ENCODE measurements at places on chromosomes 7 and 10.

DNA sequence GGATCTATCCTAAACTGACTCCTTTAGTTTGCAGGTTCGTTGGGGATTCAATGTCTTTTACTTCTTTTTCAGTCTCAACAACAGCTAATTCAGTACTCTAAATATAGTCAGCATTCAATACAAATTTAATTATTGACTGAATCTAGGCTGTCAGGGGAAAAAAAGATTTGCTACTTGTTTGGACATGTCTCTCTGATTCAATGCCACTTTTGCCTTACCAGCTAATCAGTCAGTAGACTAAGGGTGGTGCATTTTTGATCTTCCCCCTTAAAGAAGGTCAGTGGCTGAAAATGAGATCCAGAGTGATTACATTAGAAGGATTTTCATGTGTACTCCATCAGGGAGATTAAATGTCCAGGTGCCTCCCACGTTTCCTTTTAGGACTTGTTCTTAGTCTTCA lies 145.1 kb downstream of the C1GALT1 start:
- no peak for DNase-seq

DNA sequence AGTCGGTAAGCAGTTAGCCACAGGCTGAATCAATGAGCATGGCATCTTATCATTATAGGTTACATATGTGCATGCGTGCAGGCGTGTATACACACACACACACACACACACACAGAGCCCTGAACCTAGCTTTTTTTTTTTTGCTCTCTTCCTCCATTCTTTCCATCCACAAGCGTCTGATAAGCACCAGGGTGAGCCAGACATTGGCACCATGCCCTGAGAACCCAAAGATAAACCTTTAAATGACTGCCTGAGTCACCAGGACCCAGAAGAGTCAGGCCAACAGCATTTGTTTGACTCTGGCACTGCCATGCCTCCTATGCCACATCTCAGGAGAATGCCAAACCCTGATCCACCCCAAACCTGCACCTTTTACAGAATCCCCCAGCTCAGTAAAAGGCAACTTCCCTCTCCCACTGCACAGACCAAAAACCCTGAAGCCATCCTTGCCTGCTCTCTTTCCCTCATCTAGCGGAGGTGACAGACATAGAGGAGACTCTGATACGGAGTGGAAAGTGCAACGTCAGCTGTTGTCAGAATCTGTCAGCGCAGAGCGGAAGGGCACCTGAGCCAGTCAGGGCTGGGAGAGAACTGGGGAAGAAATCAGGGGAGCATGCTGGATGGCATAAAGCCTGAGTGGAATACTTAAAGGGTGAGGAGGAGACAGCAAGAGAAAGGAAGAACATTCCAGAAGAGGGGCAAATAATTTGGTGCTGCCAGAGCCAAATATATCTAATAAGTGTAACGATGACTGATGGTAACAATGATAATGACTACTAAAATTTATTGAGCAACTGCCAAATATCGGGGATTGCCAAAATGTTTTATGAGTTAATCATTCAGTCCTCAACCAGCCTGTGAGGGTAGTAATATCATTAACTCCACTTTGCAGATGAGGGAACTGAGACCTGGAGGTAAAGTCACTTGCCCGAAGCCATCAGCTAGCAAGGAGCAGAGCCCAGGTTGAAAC lies 3.2 kb downstream of the PARP12 start:
- DNase-seq, result no peak

DNA sequence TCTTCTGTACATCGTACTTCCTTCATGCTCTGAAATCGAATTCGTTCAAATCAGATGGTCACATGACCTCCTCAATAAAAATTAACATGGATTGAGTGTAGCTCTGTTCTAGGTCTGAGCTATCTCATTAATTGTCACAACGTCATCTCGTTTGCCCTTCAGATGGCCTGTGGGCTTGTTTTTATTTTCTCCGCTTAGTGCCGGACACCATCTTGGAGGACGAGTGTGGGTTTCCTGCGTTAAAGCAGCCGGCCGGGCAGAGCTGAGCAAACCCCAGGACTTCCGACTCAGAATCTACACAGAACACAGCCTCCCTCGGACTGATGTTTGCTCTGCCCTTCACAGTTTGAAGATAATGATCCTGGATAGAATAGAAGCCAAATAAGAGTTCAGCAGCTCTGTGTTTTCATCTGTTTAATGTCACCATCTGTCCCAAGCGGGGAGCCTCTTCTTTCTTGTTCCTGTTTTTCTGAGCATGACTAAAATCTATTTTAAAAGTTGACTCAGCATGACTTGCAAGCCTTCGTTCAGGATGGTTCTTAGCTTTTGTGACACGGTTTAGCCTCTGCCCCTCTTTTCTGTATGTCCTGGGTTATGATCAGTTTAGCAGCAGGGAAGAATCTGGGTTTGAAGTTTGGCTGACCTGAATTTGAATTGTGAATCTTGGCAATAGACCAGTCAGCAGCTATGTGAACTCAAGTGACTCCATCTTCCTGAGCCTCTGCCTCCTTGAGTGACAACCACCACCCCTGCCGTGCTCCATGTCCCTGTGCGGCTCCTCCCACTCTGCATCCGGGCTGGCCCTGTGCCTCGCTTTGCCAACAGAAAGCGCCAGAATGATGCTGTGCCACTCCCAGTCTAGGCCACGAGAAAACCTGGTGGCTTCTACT lies 30.6 kb upstream of the GALNTL5 start:
- peak; percentile 38 for DNase-seq

DNA sequence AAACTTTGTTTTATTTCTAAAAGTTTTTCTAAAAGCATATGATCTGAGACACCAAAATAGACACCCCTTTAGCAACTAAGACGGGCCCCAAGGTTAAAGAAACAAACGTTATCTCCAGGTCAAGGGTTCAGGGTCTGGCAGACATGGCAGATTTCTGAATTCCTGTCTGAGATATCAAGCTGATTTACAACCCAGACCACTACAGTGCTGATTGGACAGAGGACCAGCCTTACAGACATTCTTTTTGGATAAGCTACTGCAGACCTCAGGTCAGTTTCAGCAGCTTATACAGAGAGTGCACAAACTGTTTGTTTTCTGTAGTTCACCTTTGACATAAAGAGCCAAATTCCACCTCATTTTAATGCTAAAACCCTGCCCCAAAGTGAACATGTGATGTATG lies 34.8 kb downstream of the SVOPL start:
- no peak for DNase-seq

DNA sequence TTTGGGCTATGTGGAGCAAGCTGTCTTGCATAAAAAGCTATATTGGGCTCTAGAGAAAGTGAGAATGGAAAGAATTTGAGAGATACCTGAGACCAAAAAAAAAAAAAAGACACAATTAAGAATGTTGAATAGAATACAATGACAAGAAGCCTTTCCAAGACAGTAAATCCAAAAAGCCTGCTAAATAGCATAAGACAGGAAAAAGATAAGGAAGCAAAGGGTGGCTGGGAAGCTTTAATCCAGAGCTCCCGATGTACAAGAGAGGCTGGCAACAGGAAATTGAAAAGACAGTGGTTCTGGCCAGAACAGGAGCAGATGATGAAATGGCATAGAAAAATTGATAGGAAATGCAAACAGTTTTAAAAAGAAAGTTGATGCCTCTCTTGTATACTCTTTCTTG lies 174.9 kb downstream of the CACNA2D1 start:
- no peak for DNase-seq

Measured in brain pericyte (primary cell).